Spinal cord (tissue), 10 donors: ENCODE measurements at places on chromosomes 11 and 22. TPM values are rescaled to one million over a fixed set of nuclear protein-coding genes. Genes with fewer than 3 reads are reported as not detected.

PIM3 gene
- total RNA-seq = 18.5 TPM

OR51B4 gene
- 0.17 TPM for total RNA-seq

DNA sequence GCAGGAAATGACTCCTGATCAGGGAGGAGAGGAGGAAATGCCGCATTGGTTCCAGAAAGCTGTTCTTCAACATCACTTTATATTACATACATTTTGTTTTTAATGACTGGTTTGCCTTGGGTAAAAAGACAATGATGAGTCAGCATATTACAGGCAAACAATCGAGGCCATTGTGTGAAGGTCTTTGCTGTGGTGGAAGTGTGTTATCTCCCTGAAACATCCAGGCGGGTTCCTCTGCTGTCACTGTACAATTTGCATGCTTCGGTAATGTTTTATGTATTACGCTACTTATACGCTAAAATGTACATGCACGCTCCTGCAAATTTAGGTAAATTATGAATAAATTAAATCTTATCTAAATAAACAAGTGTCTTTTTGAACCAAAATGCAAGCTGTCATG lies 161.1 kb downstream of the KIRREL3 start:
- no peak for DNase-seq

DNA sequence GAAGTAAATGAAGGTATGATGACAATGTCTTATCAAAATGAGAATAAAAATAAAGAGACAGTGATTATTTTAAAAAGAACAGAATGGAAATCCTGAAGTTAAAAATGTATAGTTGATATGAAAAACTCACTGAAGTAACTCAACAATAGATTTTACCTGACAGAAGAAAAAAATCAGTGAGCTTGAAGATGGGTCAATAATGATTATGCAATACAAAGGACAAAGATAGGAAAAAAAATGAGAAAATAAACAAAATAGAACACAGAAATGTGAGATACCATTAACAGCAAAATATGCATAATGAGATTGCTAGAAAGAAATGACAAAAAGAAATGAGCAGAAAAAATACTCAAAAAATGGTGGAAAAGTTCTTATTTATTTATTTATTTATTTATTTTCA lies 19.1 kb upstream of the APLNR start:
- no peak for DNase-seq

GRCh38 chr11:27319072-27319471 lies 43.9 kb downstream of the CCDC34 start:
- no peak for DNase-seq

- no peak for DNase-seq
Measured at GRCh38 chr11:62962391-62962790, 22.4 kb downstream of the SLC22A6 start.

DNA sequence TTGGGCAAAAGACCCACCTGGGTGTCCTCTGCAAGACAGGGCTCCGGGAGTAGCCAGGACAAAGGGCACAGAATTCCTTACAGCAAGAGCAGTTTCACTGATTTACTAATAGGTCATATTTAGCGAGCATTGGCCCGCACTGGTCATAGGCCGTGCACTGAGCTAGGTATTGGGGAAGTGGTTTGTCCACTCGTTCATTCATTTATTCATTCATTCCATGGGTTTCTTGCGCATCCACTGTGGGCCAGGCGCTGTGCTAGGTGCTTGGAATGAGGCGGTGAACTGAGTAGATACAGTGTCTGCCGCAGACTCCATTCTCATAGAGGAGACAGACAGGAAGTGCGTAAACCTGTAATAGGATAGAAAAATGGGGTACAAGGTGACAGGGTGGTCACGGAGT lies 13.2 kb upstream of the LINC01488 start:
- no peak for DNase-seq

GRCh38 chr11:128517451-128518230 lies 69.7 kb downstream of the ETS1 start:
- no peak for DNase-seq
